Mammary epithelial cell (primary cell): ENCODE measurements at places on chromosomes 5 and 9.

DNA sequence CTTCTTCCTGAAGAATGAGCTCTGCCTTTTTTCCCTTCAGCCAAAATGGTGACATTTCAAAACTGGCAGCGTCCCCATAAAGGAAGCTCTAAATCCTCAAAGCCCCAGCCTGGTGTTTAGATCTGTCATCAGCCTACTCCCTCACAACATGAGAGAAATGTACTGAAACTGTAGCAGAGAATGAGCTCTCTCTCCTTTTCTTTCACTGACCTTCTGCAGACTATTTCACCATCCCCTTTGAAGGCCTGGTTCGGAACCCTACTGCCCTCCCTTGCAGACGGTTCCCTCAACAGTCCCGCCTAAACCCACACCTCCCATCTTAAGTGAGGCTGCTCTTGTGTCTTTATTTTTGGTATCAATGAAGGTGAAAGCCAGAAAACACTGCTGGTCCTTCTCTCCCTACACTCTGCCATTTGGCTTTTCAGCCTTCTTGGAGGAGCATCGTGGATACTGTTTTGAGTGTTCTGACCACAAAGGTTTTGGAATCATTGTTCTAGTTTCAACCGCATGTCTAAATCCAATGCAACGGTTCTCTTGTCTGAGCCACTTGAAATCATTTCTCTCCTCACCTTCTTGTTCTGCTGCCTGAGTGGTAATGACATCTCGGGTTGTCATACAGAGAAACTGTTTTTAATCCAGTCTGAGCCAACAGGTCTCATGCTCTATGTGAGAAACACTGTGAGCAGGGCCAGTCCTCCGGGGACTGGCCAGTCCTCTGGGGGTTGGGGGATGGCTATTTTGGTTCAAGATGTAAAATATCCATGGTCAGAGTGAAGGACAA, 39.0 kb downstream of the ITK start:
- DNase-seq, result no peak

DNA sequence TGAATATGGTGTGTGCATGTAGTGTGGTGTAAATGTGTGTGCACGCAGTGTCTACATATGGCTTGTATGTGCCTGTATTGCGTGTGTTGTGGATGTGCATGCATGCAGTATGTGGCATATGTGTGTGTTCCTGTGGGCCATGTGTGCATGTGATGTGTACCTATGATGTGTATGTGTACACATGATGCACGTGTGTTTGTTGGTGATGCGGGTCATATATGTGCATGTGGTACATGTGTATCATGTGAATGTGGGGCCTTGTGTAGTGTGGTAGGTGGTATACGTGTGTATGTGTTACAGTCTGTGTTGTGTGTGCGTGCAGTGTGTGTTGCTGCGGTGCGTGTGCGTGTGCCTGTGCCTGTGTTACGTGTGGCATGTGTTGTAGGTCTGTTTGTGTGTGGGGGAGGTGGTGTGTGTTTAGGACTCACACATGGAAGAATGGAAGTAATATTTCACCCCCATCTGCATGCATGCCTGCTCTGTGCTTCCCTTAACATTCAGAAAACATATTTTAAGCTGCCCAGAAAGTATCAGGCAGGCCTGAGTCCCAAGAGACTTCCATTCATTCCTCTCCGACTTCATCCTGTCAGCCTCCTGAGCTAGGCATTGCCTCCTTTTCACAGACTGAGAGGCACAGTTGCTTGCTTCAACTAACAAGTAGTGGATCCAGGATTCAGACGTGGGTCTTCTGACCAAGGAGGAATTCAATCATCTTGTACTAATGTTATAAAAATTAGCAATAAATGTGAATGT, 55.4 kb upstream of the RUFY1 start:
- no peak for DNase-seq

GRCh38 chr9:84822589-84823233, 153.2 kb downstream of the NTRK2 start:
- DNase-seq, result no peak

- DNase-seq, result no peak
Observed at GRCh38 chr5:126052120-126052519, 371.1 kb upstream of the GRAMD2B start.

- DNase-seq, result no peak
Observed at GRCh38 chr9:19512103-19512832, 103.5 kb downstream of the ACER2 start.

DNA sequence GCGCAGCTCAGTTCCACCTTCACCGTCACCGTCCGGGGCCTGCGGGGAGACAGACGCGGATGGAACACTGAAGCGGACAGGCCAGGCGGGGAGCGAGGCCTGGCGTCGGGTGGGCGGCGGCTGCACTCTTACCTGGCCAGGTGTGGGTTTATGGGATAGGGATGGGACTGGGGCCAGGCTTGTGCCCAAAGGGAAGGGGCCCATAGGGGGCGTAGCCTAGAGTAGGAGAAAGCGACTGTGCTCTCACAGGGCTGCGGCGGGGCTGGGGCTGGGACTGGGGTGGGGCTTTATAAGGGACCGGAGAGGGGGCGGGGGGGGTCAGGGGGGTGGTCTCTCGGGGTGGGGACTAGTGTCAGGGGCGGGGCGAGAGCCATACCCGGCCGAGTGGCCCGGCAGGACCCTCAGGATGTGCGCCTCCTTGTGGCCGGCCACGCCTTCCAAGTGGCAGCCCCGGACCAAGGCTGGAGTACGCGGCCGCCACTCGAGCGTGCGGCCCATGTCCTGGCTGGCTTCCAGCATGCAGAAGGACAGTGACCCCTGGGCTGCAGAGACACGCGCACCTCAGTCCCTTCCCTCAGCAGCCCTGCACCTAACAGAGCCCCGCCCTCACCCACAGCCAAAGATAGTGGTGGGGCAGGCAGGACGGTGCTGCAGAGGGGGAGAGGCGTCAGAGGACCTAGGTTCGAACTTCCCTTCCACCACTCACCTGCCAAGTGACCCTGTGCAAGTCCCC, 22.8 kb downstream of the FPGS start:
- no peak for DNase-seq

- peak; percentile 84 for DNase-seq
Observed at GRCh38 chr9:112569186-112569585, 82.6 kb downstream of the KIAA1958 start.

DNA sequence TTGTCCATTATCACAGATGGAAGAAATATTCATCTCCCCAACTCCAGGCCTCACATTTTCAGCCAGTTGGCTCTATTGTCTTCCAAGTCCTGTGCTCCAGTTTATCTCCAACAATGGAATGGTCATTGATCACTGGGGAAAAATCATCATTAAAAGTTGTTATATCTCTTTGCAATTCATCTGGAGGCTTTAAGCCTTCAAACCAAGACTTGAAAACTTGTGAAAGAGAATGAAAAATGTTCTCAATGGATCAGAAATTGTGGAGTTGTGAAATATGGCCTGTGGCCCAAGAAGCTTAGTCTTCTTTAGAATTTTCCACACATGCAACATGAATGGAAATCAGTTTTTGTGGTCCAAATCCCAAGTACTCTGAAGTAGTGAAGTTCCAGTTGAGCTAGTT, 569.6 kb downstream of the EBF1 start:
- no peak for DNase-seq

DNA sequence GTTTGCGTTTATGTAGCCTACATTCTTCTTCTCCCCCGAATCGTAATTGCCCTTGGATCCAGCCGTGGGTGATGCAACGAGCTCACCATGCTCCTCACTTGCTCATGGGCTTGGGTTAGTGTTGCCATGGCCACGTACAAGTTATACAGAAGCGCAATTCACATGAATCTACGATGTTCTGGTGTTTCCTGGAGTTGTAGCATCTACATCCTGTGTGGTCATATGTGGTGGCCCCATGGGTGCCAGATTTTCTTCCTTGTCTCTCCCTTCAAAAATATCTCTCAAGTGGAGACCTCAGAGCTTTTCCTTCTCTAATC, 115.3 kb downstream of the TLE4 start:
- DNase-seq, result no peak

DNA sequence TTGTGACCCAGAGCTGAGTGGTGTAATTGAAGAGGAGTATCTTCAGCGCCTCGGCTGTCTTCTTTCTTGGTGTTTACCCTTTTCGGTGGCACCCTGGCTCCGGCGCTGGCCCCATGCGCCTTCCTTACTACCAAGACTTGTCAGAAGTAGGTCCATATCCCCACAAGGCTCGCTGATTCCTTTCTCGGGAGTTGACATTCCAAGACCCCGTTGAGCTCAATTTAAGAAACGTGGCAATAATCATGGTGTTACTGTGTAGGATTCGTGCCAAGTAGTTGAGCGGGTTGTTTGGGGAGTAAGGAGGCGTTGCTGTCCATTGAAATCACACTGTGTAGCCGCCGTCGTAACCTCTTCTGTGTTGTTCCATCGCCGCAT, 795 bp downstream of the NDUFAF2 start:
- DNase-seq, result peak; percentile 55

GRCh38 chr5:64773533-64773932, 4.8 kb downstream of the CWC27 start:
- no peak for DNase-seq

- no peak for DNase-seq
Observed at GRCh38 chr9:124279531-124280175, 21.9 kb downstream of the NEK6 start.

GRCh38 chr5:149834246-149834855, 104.2 kb downstream of the PPARGC1B start:
- DNase-seq, result peak; percentile 62

DNA sequence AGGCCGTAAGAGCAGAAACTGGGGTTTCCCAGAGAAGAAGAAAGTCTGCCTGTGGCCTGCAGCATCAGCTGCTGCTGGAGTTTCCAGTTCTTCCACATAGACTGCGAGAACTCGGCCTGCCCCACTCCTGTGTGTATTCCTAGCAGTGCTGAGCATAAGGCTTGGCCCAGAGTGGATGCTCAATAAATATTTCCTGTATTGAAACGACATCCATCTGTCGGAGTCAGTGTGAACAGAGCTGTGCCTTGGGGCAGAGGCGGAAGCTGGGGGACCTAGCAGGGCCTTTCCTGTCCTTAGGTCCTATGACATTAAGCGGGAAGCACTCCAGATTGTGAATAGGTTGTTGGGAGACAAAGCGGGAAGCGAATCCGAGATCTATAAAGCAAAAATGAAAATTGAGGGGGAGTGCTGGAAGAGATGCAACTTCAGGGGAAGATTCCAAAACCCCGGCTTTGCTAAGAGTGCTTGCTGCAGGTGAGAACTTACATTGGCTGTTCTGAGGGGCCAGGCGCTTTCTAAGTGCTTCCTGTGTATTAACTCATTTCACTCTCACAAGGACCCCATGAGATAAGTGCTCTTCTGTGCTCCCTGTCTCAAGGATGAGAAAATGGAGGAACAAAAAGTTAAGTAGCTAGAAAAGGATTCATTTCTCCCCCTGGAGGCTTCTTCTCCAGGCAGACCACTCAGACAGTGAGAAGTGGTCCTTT, 76.1 kb upstream of the CXCL14 start:
- DNase-seq, result peak; percentile 37

GRCh38 chr9:9117866-9118265, 1318.3 kb upstream of the DMAC1 start:
- no peak for DNase-seq

DNA sequence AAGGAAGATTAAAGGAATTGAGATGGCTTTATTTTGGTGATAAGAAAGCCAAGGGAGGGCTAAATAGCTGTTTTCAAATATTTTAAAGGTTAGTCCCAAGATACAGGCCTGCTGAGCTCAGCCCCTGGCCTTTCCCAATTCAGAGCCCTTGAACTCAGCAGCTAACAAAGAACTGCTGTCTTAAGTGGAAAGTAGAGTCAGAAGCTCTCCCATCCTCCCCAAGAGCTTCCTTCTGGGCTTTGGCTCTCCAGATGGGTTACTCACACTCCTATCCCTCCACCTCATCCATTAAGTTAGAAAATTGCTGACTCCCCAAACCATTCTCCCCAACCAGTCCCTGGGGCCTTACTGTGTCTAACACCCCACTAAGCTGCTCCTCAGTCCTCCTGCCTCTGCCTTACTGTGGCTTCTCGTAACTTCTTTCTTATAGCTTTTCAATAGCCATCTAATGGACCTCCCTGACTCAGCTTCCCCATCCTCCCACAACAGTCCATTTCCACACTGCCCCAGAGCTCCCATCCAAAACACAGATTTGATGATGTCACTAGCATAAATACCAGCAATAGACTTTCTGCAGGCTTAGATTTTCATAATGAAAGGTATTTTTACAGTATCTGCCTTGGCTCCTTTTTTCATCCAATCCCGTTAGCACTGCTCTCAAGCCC, 239.1 kb downstream of the ENC1 start:
- no peak for DNase-seq

DNA sequence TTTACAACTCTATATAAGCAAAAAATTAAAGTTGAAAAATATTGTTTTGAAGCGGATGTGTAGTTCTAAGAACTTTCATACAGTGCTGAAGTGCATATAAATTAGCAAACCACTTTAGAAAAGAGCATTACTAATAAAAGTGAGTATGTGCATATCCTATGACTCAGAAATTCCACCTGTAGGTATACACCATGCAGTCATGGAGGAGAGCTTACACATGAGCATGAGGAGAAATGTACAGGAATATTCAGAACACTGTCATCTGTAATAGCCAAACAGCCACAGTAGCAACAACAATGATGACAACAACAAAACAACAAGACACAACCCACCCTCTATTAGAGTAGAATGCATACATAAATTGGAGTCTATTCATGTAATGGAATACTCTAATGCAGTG, 138.2 kb upstream of the ARRDC3 start:
- DNase-seq, result peak; percentile 6

- peak; percentile 53 for DNase-seq
Observed at GRCh38 chr9:72362680-72363139, 2.3 kb downstream of the ZFAND5 start.
